ENCODE measurements at places on chromosomes 6 and 20. TPM values are rescaled to one million over a fixed set of nuclear protein-coding genes. Genes with fewer than 3 reads are reported as not detected.

DNA sequence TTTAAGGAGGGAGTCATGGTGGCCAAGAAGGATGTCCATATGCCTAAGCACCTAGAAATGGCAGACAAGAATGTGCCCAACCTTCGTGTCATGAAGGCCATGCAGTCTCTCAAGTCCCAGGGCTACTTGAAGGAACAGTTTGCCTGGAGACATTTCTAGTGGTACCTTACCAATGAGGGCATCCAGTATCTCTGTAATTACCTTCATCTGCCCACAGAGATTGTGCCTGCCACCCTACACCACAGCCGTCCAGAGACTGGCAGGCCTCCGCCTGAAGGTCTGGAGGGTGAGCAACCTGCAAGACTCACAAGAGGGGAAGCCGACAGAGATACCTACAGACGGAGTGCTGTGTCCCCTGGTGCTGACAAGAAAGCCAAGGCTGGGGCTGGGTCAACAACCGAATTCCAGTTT is 115.0 kb downstream of the HFE start:
- no peak for DNase-seq

EPB41L1 gene
- total RNA-seq, result 9.0 TPM

DNA sequence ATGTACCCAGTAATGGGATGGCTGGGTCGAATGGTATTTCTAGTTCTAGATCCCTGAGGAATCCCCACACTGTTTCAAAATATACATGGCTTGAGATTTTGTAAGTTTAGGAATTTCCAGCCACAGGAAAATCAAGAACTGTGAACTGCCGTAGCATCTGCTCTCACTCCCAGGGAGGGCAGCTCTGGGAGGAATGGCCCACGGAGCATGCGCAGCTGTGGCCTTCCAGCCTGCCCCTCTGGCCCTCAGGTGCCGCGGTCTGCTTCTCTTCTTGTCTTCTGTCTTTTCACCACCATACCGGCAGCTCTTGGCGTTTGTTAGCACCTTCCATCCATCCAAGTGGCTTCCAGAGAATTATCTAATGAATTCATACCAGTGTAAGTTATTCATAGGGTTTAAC is 19.9 kb upstream of the EXOC2 start:
- DNase-seq, result no peak

- no peak for DNase-seq
Observed at GRCh38 chr20:53656293-53657202, 62.9 kb upstream of the ZNF217 start.

DNA sequence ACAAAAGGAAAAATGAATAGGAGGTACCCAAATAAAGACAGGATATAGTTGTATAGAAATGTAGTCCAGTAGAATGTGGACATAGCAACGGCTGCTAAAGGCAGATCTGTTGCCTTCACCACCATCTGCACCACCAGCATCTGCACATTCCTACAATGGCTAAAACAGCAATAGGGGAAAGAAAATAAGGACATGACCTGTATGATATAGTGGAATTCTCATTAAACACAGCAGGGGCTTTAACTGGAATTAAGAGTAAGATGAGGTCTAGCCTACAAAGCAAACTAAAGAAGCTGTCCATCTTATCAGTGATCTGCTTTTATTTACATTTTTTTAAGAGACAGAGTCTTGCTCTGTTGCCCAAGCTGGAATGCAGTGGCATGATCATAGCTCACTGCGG is 26.8 kb upstream of the SCAF8 start:
- DNase-seq, result no peak

DNA sequence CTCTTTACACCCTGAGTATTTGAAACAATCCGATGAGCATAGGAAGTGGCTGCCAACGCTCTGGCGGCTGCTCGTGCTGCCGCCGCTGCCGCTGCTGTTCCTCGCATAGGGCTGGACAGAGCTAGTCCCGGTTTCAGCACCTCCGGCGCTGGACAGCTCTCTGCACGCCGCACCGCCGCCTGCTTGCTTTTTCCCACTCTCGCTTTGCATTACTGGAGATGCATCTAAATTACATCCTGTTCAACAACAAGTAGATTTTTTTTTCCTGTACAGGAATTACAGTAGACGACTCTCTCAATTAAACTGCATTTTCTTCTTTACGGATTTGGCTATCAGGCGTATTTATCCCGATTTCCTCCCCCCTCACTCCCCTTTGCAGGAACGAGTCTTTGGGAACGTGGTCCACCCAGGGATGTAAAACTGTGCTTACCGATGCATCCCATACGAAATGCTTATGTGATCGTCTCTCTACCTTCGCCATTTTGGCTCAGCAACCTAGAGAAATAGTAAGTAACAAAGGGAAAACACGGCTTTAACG is 563.8 kb downstream of the LMBRD1 start:
- no peak for DNase-seq

GRCh38 chr20:63518946-63519667 is 1.5 kb upstream of the PPDPF start:
- no peak for DNase-seq

FRK gene
- 1.9 TPM for total RNA-seq

GRCh38 chr20:34435589-34435988 is 72.5 kb downstream of the ITCH start:
- DNase-seq, result no peak

HRH3 gene
- total RNA-seq, result not detected

DNA sequence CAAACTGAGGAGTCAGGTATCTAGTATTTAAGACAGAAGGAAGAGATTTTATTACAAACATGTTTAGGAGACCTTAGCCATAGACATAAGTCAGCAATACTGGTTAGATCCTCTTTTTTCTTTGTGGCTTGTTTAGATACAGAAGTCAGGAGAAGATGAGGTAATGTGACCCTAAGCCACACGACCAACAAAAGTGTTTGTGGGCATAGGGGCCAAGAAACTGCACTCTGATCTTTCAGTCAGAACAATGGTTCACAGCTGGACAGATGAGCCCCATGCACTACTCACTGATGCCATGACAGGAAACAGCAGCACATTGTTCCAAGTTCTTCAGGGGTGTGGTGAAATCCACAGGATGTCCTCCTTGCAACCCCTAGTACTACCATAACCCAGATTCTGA is 238.5 kb upstream of the RAB32 start:
- no peak for DNase-seq

RFX6 gene
- total RNA-seq, result not detected

DNA sequence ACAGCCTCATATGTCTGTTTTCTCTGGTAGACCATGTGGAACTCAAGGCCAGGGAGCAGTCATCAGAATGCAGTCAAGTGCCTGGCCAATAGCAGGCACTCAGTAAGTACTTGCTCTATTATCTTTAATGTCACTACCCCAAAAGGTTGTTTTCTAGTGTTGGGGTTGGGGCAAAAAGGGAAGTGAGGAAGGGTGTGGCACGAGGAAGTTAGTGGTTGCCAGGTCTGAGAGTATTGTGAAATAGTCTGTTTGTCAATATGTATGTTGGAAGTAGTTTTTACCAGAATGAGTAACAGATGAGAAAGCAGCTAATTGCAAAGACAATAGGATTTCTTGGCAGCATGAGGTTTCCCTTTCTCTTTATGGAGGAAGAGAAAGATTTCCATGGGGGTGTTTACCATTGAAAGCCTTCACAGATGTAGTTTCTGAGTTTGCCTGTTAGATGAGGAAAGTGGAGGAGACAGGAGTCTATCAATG is 59.5 kb upstream of the ARMH2 start:
- DNase-seq, result peak; percentile 42

GRCh38 chr20:62675156-62675876 is 33.0 kb downstream of the SLCO4A1 start:
- no peak for DNase-seq

- DNase-seq, result no peak
Observed at GRCh38 chr6:52326540-52327364, 35.2 kb upstream of the PAQR8 start.

KCNK16 gene
- total RNA-seq, result not detected

GRCh38 chr6:131858765-131859415 is 51.1 kb downstream of the ENPP1 start:
- no peak for DNase-seq

CDH22 gene
- total RNA-seq, result 1.6 TPM

DNA sequence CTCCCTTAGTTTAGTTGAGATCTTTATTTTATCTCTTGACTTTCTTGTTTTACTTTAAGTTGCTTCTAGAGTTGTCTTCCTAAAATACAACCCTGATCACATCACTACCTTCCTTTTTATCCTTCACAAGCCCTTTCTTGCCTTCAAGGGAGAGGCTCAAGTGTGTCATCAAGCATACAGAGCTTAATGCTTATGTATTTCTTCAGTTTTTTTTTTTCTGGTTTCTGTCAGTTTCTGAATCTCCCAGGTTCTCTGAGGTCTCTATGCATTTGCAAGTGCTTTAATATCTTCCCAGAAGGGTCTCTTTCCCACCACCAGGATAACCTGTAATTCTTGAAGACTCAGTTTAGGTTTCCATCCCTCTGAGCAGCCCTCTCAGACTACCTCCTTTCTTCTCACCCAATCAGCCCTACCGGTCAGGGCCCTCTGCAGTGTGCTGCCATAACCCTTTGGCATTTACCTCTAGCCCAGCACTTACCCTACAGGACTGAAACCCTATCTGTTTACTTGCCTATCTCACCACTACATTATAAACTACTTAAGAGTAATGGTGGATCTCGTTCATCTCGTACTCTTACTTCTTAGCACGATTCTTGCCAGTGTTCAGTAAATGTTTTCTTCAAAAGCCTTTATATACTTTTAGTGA is 36.9 kb downstream of the EYA4 start:
- DNase-seq, result no peak

- no peak for DNase-seq
Observed at GRCh38 chr20:63293871-63294535, 1.0 kb downstream of the COL20A1 start.

RNF39 gene
- 111 TPM for total RNA-seq

DNA sequence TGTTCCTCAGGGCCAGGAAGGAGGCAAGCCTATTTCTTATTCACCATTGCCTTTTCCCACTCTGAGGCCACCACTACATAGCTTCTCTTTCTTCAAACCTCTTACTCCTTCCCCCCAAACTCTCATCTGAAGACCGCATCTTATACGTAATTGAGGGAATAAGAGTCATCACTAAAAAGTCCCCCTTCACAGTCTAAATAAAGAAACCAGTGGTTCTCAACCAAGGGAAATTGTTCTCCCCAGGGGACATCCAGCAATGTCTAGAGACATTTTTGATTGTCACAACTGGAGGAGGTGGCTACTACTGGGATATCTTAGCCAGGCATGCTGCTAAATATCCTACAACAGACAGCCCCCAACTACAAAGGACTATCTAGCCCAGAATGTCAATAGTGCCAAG is 327.6 kb upstream of the CNR1 start:
- no peak for DNase-seq

DNA sequence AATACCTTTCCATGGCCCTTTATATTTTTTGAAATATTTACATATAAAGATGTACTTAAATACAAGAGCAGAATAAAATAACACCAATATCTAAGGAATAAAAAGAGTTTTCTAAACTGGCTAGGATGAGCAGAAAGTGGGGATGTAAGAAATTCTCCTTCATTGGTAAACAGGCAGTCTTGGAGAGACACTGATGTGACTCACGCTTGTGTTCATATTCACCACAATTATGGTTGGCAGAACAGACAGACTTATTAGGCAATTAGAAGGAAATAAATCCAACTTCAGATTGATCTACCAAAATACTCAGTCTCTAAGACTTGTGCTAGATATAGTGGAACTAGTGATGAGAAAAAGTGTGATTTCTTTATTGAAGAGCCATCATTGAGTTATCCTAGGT is 463.7 kb downstream of the CDC5L start:
- DNase-seq, result no peak

- DNase-seq, result no peak
Observed at GRCh38 chr20:53002786-53003185, 30.6 kb downstream of the TSHZ2 start.

CNBD2 gene
- 6.9 TPM for total RNA-seq

TMC2 gene
- 0.06 TPM for total RNA-seq

GRCh38 chr6:137016356-137016755 is 28.4 kb downstream of the IL20RA start:
- DNase-seq, result no peak

DNA sequence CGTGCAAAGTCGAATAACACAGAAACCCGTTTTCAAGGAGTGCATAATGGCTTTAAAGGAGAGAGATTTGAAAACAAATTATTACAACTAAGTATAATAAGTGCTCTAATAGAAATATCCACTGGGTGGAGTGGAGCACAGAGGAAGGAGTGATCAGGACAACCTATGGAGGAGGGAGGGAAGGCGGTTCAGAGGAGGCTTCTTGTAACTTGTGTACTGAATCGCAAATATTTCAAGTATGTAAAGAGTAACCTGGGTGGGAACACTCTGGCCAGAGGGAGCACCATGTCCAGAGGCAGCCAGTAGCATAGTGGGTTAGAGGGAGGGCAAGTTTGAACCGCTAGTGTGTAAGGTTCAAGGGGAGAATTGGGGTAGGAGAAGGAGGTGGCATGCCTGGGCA is 21.6 kb upstream of the TNFAIP3 start:
- DNase-seq, result no peak

GRCh38 chr6:32107406-32107805 is 1.7 kb downstream of the TNXB start:
- no peak for DNase-seq

DNA sequence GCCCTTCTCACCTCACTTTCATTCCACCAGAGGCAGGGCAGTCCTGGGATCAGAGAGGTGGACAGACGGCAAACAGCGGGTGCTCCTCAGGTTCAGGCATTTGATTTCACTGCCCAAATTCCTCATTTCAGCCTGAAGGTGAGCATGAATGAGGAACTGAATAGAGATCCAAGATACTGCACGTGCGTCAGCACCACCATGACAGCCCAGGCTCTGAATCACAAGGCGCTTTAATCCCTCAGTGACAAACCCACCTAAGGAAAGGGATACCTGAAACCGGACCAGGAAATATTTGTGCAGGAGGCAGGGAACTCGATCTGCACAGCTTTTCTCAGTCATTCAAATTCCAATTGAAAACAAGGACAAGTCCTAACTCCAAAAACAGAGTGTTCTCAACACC is 174.8 kb upstream of the HEY2 start:
- DNase-seq, result no peak

OTOR gene
- total RNA-seq, result not detected

DNA sequence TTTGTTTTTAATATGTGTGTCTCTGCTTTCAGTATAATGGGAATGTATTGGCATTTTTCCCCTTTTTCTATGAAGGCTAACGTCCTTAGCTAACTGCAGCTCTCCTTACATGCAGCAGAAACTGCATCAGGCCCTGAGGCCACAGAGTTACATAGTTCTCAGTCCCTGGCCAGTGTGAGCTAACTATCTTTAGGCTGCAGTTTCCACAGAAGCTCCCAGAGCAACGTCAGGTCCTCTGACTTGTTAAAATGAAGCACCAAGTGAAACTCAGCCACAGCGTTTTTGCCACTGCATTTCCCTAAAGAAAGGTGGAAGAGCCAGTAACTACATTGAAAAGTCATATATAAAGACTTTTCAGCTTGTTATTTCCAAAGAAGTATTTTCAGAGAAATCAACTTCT is 244.7 kb downstream of the CBLN4 start:
- no peak for DNase-seq

HCRTR2 gene
- 0.12 TPM for total RNA-seq

KHDC1L gene
- total RNA-seq, result not detected

All from lower leg skin (tissue), 4 donors.